ENCODE measurements at places on chromosomes 7 and 10. TPM values are rescaled to one million over a fixed set of nuclear protein-coding genes. Genes with fewer than 3 reads are reported as not detected.

Gene TACC2
- total RNA-seq, result 133 TPM

Gene HILPDA
- 70.8 TPM for total RNA-seq

DNA sequence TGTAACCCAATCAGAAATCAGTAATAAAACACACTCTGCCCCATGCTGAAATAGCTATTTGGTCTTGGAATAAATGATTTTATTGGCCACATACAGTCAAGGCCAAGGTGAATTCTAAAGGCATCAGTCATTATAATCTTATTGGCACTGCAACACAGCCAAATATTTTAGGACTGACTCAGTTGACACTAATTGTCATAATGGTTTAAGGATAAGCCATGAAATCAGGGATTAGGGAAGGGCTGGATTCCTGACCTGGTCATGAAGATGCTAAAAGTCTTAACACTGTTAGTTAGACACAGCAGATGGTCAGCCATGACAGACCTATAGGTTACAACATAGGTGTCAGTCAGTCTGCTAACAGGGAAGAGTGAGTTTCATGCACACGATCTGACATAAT, 330.3 kb upstream of the NPSR1 start:
- DNase-seq, result no peak
- H3K4me3 ChIP-seq, result no peak overlapping the region
- no peaks in the 10 kb centered on the region for H3K36me3 ChIP-seq
- no peak overlapping the region for H3K27ac ChIP-seq
- no peaks in the 10 kb centered on the region for H3K27me3 ChIP-seq
- H3K4me1 ChIP-seq, result no peaks in the 10 kb centered on the region

- H3K27ac ChIP-seq, result no peak overlapping the region
- H3K4me1 ChIP-seq, result no peaks in the 10 kb centered on the region
- H3K27me3 ChIP-seq, result no peaks in the 10 kb centered on the region
- no peaks in the 10 kb centered on the region for H3K36me3 ChIP-seq
Measured at GRCh38 chr10:35913628-35914027, 271.5 kb upstream of the FZD8 start.

- H3K4me1 ChIP-seq, result no peaks in the 10 kb centered on the region
- H3K4me3 ChIP-seq, result no peak overlapping the region
- H3K36me3 ChIP-seq, result no peaks in the 10 kb centered on the region
- no peak for DNase-seq
- no peaks in the 10 kb centered on the region for H3K27me3 ChIP-seq
Measured at GRCh38 chr7:129252128-129252527, 27.3 kb downstream of the AHCYL2 start.

DNA sequence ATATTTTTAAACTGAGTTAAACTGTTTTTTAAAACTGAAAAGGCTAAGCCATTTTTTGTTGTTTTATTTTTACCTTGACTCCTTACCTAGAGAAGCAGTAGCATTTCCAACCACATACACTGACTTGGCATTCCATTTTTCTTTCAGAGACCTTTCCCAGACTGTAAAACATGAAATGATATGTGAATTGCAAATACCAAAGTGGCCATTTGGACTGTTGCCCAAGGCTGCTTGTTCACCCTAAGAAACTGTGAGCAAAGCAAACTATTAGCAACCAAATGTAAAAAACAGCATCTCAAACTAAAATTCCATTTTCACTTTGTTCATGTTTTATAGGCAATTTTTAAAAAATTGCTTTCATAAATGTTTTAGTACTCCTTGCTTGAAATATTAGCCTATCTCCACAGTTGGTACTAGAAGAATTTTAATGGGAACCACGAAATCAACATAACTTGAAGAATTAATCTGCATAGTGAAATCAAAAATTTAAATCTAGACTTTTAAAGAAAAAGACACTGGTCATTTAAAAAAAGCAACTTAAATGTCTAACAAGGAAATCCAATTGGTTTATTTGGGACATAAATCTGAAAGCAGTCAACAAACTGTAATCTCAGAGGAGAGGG, 10.8 kb downstream of the UROS start:
- no peak for DNase-seq
- no peak overlapping the region for H3K4me3 ChIP-seq
- H3K27ac ChIP-seq, result no peak overlapping the region
- H3K36me3 ChIP-seq, result peaks cover 19% of the 10 kb centered on the region
- H3K4me1 ChIP-seq, result no peaks in the 10 kb centered on the region
- H3K27me3 ChIP-seq, result no peaks in the 10 kb centered on the region

- no peak for DNase-seq
- H3K27ac ChIP-seq, result no peak overlapping the region
- H3K27me3 ChIP-seq, result no peaks in the 10 kb centered on the region
- H3K36me3 ChIP-seq, result no peaks in the 10 kb centered on the region
- H3K4me1 ChIP-seq, result no peaks in the 10 kb centered on the region
Measured at GRCh38 chr10:123252779-123253178, 98.6 kb downstream of the BUB3 start.

GRCh38 chr10:101411598-101411997, 57.6 kb downstream of the BTRC start:
- H3K36me3 ChIP-seq, result no peaks in the 10 kb centered on the region
- H3K27ac ChIP-seq, result no peak overlapping the region
- no peak overlapping the region for H3K4me3 ChIP-seq
- H3K27me3 ChIP-seq, result no peaks in the 10 kb centered on the region
- DNase-seq, result no peak
- no peaks in the 10 kb centered on the region for H3K4me1 ChIP-seq

DNA sequence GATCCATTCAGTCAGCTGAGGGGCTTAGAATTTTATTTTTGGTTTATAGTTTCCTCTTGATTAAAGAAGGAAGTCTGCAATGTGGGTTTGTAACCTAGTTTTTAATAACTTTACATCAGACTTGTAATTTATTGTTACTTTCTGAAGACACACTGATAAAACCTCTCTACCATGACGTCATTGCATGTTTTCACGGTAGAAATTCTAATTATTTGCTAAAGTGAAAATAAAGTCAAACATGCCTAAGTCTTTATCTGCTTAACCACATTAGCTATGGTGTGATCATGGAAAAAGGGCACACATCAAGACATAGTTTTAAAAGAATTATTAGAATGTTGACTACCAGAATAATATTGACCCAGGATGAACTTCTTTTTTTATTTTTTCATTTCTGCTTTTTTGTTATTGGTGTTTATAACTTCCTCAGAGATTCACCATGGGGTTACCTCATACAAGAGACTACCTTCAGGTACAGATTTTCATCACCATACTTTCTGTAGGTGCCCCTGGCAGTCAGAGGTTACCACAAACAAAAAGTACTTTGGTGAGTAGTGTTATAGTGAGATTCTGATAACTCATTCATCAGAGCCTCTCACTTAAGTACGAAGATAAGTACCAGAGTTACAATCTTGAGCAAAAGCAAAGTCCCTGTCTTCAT, 7.0 kb upstream of the PANK1 start:
- no peaks in the 10 kb centered on the region for H3K36me3 ChIP-seq
- H3K4me1 ChIP-seq, result no peaks in the 10 kb centered on the region
- no peak for DNase-seq
- no peak overlapping the region for H3K4me3 ChIP-seq

GRCh38 chr10:17169803-17170202, 31.7 kb downstream of the TRDMT1 start:
- no peaks in the 10 kb centered on the region for H3K27me3 ChIP-seq
- peaks cover 6% of the 10 kb centered on the region for H3K4me1 ChIP-seq
- DNase-seq, result no peak
- H3K36me3 ChIP-seq, result no peaks in the 10 kb centered on the region
- peak overlapping the region; percentile 79 for H3K27ac ChIP-seq
- no peak overlapping the region for H3K4me3 ChIP-seq

Measured in Panc1 (cell line).